Gastroesophageal sphincter (tissue), 4 donors: ENCODE measurements at places on chromosomes 11 and 22. TPM values are rescaled to one million over a fixed set of nuclear protein-coding genes. Genes with fewer than 3 reads are reported as not detected.

DNA sequence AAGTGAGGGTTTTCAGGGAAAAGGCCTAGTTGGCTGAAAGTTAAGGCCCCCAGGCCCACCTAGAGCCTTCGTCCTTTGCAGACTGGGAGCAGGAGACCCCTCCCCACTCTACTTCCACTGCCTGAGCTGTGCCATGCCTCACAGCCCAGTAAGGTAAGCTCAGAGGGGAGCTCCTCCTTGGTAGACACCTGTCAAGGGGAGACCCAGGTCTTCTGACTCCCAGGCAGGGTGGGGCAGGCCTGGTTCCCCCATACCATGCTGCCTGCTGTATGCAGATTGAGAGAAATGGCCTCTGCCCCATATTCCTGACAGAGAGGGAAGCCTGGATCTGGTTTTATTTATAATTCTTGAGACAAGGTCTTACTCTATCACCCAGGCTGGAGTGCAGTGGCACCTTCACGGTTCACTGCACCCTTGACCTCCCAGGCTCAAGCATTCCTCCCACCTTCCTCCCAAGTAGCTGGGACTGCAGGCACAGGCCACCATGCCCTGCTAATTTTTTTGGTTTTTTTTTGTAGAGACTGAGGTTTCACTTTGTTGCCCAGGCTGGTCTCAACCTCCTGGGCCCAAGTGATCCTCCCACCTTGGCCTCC, 697 bp downstream of the RAB36 start:
- ATAC-seq = no peak

GRCh38 chr22:42743501-42743991, 22.9 kb upstream of the A4GALT start:
- peak; percentile 97 for ATAC-seq

GRCh38 chr22:36022162-36022561, 6.5 kb downstream of the RBFOX2 start:
- ATAC-seq = no peak

Gene OOSP1
- not detected for total RNA-seq

Gene TSSK2
- total RNA-seq = 0.13 TPM

Gene CARD10
- total RNA-seq = 8.7 TPM

Gene ASRGL1
- total RNA-seq = 11.3 TPM

Gene ZDHHC13
- 16.9 TPM for total RNA-seq

DNA sequence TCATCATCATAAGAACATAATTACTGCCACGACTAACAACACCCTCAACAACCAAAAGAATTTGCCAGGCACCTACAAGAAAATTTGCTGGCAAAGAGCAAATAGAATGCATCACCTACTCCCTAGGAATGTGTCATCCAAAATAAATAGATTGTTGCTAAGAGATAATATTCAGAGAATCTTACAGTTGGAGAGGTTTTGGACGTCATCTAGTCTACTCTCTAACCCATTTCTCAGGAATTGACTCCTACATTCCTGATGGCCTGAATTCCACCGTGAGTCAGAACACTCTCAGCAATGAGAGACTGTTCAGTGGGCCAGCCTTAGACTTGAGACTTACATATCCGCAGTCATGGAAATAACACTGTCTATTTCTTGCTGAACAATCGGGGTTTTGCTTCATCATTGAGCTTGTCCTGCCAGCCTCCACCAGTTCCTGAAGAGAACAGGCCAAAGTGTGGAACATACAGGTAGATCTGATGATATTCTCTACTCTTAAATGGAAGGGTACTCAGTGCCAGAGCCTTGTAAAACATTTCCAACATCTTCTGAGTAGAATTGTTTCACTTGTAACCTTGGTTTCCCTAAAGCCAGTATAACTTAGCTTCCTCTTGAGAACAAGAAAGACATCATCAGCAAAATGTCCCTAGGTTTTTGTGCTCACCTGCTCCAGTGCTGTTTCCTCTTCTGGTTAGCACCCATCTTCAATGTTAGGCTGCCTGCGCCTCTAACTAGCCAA, 8.3 kb downstream of the KIRREL3 start:
- no peak for ATAC-seq

Gene PLA2G3
- 0.47 TPM for total RNA-seq
